Stimulated activated CD8-positive, alpha-beta memory T cell treated with anti-CD3 and anti-CD28 coated beads, Interleukin-15, amount 100 ng/mL, for 24 hours (primary cell): ENCODE measurements at places on chromosomes 7 and 10.

DNA sequence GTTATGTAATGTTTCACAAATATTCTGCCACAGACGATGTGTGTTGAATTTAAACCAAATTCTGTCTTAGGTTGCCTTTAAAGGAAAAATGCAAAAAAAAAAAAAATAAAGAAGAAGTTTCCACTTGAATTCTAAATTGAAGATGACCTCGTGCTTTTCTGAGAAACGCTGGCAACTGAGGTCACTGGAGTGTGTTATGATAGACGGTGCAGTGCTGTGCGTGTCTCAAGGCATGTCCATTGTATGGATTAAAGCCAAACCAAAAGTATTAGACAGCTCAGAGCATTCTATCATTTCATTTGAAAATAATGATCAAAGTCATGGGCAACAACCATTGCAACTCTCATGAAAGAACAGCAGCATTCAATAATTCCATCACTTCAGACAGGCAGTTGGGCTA is 483.9 kb downstream of the GRM8 start:
- no peak for DNase-seq

DNA sequence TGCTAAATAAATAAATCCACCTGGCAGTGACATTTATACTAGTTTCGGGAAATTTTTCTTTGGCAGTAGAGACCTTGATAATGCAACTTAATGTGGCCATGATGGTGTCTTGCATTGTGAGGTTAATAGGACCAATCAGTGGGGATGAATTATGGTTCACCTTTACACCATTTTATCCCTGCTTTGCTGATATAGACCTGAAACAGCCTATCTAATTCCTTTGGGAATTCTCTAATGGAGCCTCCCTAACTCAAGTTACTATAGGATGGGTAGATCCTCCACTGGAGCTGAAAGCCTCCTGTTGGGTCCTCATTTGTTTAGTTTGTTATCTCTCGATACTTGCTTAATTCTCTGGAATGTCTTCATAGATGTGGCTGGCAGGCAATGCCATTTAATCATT is 276.7 kb downstream of the CNTNAP2 start:
- no peak for DNase-seq

DNA sequence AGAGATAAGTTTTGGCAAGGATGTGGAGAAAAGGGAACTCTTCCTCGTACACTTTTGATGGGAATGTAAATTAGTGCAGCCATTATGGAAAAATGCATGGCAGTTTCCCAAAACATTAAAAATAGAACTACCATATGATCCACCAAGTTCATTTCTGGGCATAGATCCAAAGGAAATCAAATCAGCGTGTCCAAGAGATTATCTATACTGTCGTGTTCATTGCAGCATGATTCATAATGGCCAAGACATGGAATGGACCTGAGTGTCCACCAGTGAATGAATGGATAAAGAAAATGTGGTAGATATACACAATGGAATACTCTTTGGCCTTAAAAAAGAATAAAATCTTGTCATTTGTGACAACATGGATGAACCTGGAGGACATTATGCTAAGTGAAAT is 70.3 kb upstream of the RSU1 start:
- DNase-seq = no peak

- DNase-seq = no peak
These were observed 31.9 kb downstream of the A1CF start for GRCh38 chr10:50853557-50853956.

DNA sequence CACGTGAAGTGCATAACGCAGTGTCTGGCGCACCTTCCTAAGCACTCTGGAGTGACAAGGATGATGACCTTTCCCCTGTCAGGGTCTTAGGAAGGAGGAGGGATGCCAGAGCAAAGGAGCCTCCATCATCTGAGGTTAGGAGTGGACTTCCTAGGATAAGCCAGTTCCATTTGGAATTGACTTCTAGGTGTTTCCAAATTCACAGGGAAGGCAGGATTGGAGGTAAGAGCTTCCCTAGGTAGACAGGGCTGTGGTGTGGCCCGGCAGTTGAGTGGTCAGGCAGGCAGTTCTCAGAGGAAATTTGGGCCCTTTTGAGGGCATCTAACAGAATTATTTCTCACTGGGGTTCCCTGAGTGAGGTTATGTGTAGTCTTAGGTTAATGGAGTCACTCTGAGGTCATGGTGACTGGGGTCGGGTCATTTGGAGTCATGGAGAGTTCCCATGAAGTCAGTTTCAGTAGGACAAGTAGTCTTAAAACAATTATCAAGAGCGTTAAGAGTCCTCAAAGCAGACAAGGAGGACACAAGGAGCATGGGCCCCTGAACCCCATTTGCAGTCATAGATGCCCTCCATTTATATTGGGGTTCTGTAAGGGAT is 8.2 kb downstream of the PPIF start:
- DNase-seq = no peak

GRCh38 chr7:134293002-134293740 is 23.6 kb downstream of the SLC35B4 start:
- DNase-seq = no peak

DNA sequence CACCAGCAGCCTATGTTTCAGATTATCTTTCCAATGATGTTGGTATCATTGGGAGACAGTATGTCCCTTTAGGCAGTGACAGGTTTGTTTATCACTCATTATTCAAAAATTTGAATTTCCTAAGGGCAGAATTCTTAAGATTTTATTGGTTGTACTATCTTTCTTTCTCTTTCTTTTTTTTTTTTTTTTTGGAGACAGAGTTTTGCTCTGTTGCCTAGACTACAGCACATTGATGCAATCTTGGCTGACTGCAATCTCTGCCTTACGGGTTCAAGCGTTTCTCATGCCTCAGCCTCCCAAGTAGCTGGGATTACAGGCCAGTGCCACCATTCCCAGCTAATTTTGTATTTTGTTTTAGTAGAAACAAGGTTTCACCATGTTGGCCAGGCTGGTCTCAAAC is 111.2 kb downstream of the PON1 start:
- DNase-seq = no peak

DNA sequence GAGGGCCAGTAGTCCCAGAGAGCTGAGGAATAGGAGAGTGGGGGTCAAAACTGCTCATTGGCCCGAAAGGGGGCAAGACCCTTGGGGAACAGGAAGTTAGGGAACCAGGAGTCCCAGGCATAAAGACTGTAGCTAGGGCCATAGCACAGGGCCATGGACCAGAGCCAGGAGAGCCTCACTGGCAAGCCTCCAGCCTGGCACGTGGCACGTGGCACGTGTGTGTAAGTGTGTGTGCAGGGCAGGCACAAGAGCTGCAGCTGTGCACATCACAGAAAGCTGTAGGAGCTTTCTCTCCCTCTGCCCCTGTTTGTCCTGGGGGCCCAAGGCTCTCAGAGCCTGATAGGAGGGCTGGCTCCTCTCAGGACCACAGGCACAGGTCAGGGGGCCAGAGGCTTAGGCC is 47.8 kb upstream of the SLF2 start:
- no peak for DNase-seq

DNA sequence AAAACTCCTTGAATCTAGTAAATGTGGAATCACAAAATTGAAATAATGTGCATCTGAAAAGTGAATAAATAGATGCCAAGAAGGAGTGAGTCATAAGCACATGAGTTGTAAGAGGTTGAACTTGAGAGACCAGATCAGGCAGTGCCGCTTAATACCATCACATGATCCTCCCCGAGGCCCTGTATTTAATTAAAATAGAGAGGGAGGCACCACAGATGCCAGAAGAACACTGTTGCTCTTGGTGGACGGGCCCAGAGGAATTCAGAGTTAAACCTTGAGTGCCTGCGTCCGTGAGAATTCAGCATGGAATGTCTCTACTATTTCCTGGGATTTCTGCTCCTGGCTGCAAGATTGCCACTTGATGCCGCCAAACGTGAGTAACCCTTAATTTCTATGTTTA is at the start of gene GPNMB:
TSS of gene GPNMB (plus strand) at position 221 of the 400 bp plus-strand sequence. CDS start at position 304, 83 bp downstream.
- DNase-seq = no peak

- no peak for DNase-seq
These were observed 386.5 kb downstream of the INHBA start for GRCh38 chr7:41316410-41316809.

DNA sequence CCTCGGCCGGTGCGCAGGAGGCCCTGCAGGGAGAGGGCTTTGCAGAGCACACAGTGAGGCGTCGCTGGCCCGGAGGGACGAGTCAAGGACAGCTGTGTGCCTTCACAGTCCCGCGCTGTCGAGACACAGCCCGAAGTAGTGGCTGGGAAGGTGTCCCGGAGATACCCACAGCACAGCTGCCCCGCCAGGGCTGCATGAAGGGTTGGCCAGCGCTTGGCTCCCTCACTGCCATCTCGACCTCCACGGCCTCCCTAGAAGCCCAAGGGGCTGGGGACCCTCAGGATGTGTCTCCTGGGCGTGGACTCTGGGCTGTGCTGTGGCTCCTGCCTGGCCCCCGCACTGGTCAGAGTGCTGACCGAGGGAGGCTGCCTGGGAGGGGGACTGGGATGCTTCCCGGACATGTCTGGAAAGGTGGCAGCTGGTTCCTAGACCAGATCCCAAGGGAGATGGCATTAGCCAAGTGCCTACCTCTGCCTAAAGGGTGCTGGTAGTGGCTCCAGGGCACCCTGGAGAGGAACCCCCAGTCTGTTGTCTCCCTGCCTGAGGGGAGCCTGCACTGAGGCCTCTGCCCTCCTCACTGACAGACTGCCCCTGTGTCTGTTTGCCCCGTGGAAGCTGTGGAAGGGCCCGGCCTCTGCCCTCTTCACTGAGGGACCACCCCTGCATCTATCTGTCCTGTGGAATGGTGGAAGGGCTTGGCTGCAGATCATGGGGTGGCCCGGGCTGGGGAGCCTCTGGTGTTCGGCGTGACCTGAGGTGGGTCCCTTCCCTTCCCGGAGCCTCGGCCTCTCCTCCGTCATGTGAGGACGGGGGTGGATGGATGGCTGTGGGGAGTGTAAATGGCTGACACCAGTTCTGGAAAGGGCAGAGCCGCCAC is 5.8 kb downstream of the ELFN1 start:
- no peak for DNase-seq

GRCh38 chr7:97418312-97418711 is 300.8 kb downstream of the SDHAF3 start:
- no peak for DNase-seq

DNA sequence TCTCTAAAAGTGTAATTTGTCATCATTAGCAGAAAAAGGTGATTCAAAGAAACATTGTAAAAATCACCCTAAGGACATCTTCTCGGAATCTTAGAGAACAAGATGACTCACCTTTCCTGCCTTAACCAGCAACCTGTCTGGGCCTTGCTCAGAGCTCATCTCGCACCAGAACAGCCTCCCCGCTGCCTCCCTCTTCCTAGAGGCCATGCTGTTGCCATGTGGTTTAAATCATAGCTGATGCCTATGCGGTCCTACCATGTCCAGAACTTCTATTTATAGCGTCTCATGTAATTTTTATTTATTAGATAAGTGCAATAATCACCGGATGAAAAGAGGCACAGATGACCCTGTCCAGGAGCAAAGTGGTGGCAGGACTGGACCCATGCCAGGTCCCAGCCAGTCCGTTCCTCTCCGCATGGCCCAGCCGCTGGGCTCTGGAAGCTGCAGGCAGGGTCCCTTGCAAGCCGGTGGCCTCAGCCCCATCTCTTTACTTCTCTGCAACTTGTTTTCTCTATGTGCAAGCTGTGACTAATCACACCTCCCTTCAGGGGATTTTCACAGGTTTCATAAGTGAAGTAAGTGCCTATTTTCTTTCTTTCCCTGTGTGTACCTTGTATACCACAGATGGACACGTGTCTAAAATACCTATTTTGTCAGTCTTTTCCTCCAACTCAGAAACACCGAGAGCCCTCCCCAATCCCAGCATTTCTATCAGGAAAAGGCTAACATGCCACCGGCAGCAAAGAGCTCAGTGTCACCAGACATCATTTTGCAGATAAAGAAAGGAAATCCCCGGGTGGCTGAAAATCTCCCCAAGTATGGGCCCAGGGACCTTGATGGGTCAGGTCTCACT is 27.1 kb downstream of the KLF6 start:
- no peak for DNase-seq

DNA sequence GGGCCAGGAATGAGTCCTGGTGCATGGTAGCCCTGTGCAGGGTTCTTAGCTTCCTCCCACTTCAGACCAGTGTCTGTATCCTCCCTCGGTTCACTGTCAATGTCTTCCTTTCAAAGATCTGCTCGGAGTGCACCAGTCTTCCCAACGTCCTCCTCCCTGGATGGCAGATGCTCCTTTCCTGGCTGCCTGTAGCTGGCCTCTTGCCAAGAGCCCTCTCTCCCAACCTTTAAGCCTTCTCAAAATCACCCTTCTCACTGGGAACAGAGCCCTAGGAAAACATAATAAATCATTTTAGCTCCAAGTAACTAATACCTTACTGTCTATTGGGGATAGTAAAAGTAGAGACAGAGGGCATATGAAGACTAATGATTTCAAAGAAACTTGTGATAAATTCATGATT is 490.6 kb downstream of the CCSER2 start:
- no peak for DNase-seq

DNA sequence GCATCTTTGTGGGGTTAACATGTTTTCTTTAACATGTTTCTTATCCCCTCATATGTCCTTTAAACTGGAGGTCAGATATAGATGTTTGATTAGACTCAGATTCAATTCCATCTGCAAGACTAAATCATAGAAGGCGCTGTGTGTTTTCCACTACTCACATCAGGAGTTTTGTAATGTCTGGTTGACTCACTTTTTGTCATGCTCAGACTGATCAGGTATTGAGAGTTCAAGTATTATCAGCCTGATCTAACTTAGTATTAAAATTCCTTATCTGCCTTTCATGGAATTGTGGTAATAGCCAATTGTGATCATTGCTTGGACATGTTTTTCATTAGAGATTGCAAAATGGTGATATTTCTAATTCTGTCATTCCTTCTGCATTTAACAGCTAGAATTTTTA is 30.2 kb downstream of the ENTPD7 start:
- DNase-seq = no peak

DNA sequence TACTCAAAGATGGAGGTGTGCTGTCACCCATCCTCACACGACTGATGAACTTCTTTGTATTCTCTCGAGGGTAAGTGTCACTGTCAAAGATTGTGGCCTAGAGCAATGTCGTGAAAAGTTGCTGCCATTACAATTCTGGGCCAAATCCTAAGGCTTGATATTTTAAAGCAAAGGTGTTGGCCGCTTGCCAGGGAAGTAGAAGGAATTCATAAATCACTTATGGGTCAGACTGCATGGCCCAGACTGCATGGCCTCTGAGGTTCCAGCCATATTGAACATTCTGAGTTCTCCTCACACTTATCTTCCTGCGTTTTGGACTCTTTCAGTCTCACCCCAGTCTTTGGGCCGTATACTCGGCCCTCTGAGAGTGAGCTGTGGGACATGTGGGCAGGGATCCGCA is 8.6 kb downstream of the MEST start:
- DNase-seq = no peak

- no peak for DNase-seq
These were observed 23.8 kb upstream of the GLCCI1 start for GRCh38 chr7:7944619-7945282.

GRCh38 chr7:105006367-105007136 is 7.5 kb upstream of the KMT2E start:
- no peak for DNase-seq
